ENCODE measurements at places on chromosomes 1 and 21.

- DNase-seq: peak; percentile 25
Measured at GRCh38 chr1:19640363-19641316, 3.5 kb upstream of the NBL1 start.

DNA sequence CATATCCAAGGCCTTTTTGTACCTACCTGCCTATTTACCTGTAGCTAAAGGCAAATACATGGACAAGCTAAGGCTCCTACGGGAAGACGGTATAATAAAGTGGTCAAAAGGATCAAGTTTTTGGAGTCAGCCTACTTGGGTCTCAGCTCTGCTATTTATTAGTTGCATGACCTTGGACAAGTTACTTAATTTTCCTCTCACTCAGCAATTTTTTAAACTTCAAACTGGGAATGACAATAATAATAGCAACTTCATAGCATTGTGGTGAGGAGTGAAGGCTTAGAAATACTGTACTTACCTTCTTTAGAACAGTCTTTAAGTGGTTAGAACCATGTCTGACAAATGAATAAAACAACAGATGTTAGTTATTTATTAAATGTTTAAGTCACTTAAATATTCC is 60.2 kb upstream of the SLC35F3 start:
- peak; percentile 2 for DNase-seq

GRCh38 chr1:238960071-238960470 is 426.3 kb upstream of the CHRM3 start:
- DNase-seq: peak; percentile 85

DNA sequence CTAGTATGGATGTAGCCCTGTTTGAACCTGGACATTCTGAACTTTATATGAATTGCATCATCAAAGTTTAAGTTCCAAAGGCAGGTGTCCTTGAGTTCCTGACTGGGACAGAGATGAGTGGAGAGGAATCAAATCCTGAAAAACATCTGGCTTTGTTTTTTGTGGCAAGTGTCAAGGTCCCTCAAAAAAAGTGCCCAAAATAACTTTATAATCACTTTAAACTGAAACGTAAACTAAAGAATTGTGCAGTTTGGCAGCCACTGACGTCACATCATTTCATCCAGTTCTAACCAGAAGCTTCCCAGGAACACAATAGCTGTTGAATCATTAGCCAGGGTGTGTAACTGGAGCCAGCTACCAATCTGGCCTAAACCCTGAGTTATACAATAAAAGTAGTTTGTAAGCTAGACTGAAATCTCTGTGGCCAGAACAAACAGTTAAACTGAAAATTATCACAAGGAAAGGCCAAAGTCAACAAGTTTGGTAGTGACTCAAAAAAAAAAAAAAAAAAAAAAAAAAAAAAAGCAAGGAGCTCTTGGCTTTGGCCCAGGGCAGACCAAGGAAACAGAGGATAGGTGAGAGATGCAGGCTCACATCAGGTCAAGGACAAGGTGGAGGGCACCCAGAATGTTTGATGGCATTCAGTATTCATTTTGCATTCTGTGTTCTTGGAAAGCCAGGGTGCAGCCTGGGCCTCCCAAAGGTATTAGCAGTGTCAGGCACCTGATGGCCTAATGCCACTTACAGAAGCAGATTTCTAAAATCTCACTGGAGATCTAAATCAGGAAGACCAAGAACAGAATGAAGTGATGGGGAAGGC is 74.3 kb downstream of the TNFSF18 start:
- peak; percentile 56 for DNase-seq

DNA sequence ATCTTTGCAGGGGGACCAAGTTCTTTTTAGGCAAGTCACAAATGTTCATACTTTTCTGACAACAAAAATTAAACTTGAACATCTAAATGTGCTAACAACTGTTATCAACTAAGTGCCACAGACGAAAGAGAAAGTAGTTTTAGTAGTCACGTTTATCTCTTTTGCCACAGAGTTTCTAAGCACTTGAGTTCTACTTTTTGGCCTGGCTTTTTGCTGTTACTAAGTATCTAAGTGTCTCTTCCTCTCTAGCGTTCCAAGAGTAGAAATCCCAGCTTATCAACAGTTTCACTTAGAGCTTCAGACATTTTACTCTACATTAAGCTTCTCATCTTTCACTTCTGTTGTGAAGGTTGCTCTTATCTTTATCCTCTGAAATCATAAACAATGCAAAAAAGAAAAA is 34.2 kb downstream of the GATAD2B start:
- DNase-seq: no peak

DNA sequence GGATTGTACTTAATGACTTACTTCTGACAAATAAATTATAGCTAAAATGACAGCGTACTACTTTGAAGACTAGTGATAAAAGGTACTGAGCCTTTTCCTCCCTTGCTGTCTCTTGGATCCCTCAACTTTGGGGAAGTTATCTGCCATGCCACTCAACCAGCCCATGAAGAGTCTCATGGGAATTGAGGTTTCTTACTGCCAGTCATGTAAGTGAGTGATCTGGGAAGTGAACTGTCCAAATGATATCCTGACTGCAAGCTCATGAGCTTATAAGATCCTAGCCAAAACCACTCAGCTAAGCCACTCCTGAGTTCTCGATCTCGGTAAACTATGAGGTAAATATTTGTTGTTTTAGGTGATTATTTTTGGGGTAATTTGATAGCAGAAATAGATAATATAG is 247.8 kb downstream of the NCAM2 start:
- DNase-seq: no peak

DNA sequence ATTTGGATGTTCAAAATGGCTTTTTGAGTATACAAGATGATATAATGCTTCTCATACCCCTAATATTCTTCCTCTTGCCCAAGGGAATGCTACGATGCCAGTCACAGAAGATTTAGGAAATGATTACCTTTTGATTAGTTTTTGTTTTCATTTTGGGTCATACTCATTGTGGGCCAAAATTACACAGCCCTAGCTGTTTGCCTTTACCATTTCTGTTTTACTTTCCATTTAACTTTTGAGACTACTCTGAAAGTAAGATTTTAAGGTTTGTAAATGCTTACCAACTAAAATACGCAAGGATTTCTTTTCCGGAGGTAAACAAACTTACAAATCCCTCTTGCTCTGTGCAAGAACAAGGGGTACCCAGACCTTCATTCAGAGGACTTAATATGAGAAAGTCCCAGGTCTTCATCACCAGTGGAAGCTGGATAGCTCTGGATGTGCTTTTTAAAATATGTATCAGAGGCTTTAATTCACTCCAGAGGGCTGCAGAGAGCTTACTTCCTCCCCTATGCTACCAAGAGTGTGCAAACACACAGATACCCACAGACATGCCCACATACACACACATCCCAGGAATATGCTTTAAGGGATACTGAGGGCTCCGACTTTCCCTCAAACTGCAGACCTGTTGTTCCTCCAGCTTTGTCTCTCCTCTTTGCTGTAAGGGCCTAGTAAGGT is 631.4 kb downstream of the SMYD3 start:
- DNase-seq: peak; percentile 33

DNA sequence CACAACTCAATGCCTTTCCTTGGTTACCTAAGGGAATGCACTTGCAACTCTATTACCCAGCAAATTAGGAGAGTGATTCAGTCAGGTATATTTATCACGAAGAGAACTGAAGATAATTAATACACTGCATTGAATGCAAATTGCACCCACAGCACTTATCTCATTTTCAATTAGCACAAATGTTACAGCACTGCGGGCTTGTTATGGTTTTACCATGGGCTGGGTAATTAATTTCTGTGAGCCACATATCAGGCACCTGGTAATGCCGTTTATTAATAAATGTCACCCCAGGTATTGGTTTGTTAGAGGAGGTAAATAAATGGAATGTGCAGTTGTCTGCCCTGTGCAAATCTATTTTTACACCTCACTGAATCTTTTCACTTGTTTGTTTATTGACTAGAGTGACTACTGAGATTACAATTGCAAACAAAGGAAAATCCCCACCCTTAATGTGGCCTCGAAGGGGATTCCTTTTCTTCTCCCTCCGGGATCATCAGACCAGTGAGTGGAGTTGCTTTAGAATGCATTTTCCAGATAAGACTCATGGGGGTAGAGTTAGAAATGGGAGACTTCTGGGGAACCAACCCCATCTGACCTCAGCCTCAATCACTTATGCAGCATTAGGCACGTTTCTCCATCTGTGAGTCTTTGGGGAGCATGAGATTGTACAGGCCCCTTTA is 269.3 kb downstream of the RPS6KC1 start:
- no peak for DNase-seq

- no peak for DNase-seq
Measured at GRCh38 chr1:26288311-26288941, 8.5 kb downstream of the SH3BGRL3 start.

- DNase-seq: no peak
Measured at GRCh38 chr1:42593486-42594100, 64.6 kb upstream of the PPIH start.

- no peak for DNase-seq
Measured at GRCh38 chr1:40634901-40635655, 30.4 kb downstream of the RIMS3 start.

DNA sequence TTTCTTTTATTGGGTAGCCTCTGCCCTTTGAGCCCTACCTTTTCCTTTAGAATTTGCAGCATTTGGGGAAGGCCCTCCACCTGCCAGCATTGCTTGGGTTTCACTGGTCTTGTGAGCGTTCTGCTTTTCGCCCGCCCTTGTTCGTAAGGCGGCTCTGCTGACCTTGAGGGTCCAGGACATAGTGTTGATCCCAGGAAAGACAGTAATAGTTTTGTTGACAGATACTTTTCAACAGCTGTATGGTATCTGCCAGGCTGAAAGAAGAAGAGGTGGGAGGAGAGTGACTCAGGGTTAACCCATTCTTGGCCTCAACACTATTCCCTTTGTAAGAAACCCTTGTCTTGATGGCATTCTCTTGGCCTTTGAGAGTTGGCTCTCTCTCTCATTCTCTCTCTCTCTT is 113.4 kb upstream of the SPAG17 start:
- no peak for DNase-seq

DNA sequence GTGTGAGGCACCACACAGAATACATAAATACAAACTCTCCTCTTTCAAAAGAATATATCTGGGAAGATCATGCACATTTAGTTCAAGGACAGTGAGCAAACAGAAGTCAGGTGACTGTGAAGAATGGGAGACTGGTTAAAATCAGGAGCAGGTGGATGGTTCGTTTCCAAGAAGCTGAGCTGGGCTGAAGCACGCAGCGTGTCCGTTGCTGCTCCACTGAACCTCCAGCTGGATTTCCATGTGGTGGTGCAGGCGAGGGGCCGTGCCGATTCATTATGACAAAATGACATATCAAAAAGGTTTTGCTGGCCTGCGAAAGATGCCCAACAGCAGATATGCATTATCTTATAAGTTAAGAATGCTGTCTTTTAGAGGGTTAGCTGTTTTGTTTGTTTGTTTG is 66.0 kb downstream of the OLIG1 start:
- DNase-seq: no peak

DNA sequence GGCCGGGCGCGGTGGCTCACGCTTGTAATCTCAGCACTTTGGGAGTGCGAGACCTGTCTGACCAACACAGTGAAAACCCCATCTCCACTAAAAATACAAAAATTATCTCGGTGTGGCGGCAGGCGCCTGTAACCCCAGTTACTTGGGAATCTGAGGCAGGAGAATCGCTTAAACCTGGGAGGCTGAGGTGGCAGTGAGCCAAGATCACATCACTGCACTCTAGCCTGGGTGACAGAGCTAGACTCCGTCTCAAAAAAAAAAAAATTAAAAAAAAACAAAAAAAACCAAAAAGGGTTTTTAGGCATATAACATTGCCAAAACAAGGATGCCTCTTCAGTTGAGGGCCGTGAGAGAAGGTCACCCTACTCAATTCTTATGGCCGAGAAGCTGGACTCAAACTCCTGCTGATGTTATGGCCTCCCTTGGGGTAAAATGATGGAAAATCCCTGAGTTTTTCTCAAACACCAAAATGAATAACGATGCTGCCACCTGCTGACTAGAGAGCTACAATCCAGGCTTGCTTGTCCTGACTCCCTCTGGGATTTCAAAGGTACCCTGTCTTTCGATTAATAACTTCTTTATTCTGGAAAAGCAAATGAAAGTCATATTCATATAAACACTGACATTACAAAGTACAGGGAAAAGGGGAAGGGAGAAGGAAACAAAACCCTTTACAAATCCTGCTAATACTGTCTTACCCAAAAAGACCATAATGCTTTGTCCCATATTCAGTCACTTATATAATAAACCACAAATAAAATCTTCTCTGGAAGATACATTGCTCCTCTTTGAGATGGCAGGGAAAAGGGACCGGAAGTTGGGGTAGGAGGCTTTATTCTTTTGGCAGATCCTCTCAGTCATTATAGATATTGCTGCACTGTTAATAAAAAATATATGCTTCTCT is 10.7 kb downstream of the RAB42 start:
- peak; percentile 76 for DNase-seq

DNA sequence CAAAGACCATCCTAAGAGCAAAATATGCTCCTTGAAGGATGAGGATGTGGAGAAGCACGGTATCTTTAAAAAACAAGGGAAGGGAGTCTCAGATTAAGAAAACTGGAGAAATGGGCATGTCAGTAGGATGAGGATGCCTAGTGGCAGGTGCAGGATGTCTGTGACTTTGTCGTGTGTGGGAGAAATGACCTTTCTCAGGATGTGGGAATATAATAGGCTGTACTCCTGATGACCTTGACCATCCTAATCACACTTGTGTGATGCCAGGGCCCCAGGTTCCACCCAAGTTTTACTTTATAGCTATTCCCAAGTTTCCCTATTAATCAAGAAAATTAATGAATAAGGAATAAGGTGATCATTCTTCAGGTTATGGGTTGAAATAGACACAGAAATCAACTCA is 12.9 kb downstream of the C1orf116 start:
- DNase-seq: no peak

GRCh38 chr1:151816548-151817352 is 11.5 kb upstream of the LINGO4 start:
- no peak for DNase-seq

GRCh38 chr1:200530623-200531261 is 89.8 kb downstream of the KIF14 start:
- DNase-seq: no peak

- no peak for DNase-seq
Measured at GRCh38 chr1:107633596-107633995, 331.4 kb downstream of the VAV3 start.

- no peak for DNase-seq
Measured at GRCh38 chr1:168907053-168907452, 178.0 kb upstream of the DPT start.

DNA sequence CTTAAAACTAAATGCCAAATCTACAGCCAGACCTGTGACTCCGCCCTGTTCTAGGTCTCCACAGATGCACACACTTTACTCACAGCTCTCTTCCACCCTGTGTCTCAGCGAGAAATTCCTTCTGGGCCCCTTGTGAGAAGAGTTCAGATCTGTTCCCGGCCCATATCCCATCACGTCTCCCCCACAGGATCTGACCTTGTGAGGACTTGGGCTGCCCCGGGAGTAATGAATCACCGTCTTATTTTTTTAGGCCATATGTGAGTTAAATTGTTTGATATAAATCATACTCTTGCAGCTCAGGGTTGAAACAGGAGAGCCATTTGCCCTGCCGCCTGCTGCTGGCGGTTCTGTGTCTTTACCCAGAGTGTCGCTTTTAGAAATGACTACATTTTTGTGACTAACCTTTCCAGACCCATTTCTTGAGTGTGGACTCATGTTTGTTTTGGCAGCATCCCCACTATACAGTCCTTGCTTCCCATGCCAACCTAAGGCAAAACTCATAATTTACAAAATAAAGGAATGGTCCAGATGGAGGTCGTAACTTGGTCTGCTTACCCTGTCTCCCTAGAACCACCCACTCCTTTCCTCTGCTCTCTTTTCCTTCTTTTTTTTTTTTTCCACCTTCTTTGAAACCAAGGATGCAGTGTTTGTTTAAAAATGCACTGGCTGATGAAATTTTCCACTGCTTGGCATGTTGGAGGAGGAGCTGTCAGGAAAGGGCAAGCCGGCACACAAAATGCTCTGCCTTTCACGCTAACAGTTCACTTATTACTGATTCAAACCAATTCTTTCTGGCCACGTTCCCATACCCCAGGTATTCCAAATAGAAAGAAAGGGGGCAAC is 98.0 kb upstream of the C1orf105 start:
- peak; percentile 99 for DNase-seq
